Dermis blood vessel endothelial cell (primary cell): ENCODE measurements at places on chromosomes 5 and 9.
A peak's percentile ranks its signal among the peaks of the same experiment; 100 is the strongest.

GRCh38 chr5:154179846-154180710 lies 10.5 kb upstream of the GALNT10 start:
- peak; percentile 80 for DNase-seq

DNA sequence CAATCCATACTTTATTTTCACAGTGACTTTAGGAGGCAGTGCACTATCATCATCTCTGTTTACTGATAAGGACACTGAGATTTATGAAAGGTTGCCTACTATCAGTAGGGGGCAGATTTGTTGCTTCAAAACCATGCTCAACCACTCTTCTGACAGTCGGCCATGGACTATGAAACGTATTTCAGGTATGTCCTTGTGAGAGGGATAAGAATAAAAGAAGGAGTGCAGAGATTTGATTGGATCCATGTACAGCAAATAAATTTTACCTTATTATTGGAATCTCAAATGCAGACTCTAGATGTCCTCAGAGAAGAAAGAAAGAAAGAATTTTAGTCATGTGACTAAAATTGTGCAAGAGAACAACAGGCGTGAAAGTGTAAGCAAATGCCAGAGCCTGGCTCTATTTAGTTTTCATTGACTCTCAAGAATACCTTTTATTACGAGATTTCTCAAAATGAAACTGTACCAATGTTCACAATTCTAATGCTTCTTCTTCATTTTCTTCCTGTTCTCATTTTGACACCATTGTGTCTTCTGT lies 296.6 kb upstream of the RASA1 start:
- DNase-seq, result peak; percentile 45

DNA sequence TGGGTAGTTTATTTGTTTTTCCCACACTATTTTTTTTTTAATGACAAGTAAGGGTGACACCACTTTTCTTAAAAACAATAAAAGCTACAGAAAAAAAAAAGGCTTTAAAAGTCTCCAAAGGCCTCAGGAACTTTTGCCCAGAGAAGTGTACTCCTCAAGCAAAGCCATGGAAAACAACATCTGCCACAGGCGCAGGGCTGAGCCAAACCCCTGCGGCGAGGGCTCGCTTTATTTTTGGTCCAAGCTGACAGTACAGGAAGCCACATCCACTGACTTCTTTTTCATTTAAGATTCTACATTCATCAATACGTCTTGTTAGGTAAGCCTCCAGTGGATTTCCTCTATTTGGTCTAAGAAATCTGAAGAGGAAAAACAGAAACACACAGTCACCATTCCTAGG lies 51.9 kb upstream of the IFNK start:
- DNase-seq, result no peak

- peak; percentile 9 for DNase-seq
Observed at GRCh38 chr9:69314547-69314946, 10.5 kb upstream of the ENTREP1 start.

GRCh38 chr5:116386633-116387032 lies 188.0 kb downstream of the SEMA6A start:
- no peak for DNase-seq

DNA sequence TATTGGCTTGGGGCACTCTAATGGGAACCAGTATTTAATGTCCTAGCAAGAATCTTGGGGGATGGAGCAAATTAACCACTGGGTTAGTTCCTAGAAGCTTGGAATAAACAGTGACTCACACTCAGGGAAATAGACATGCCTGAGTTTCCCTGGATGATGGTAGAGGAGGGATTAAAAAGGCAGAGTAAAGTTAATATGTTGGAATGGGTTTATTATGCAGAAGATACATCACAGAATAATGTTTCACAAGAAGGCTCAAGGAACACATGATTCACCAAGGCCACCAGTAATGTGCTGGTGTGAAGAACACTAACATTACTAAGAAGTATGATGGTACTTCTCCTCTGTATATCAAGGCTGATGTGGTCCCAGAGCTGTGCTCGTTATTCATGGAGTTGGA lies 752.9 kb upstream of the SEMA6A start:
- DNase-seq, result no peak

GRCh38 chr9:136140966-136141365 lies 22.3 kb upstream of the TMEM250 start:
- no peak for DNase-seq

DNA sequence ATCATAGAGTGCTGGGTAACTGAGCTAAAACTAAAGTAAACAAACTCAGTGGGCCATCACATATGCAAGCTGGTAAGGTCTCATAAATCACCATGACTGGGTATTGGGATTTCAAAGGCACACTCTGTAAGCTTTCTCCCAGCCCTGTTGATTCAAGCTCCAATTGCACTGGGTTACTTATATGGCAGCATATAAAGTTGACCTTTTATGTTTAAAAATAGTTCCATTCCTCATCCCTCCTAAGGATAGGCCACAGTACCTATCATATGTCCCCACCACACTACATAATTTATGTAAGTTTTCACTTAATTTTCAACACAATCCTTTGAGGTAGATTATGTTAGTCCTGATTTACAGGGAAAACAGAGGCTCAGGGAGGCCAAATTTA lies 438.4 kb downstream of the RAB3C start:
- DNase-seq, result no peak

DNA sequence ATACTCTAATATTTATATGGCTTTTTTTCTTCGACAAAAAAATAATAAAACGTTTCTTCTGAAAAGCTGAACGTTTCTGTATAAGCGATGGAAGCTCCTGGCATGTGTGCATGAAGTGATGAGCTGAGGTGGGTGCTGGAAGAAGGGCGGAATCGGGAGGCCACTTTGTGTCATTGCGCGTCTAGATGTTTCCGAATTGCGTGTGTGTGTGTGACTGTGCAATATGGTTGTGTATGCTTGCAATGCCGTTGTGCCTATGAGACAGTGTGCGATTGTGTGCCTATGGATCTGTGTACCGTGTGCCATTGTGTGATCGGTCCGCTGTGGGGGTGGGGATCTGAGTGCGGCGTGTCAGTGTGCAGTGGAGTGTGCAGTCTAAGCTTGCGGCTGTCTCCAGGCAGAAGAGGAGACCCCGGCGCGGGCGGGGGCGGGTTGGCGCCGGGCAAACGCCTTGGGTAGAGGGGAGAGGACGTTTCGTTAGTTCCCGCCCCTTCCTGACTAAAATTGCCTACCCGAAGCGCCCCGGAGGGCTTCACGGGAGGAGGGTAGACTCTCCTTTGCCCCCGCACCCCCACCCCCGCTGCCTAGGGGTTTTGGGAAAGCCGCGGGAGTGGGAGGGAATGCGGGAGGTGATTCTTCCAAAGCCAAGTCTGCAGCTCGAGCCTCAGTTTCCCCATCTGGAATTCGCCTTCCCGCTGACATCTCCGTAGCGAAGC lies 24.2 kb downstream of the PCDHGC5 start:
- DNase-seq, result peak; percentile 49

- DNase-seq, result peak; percentile 76
Observed at GRCh38 chr5:134247428-134248224, 21.8 kb upstream of the PPP2CA start.

- DNase-seq, result no peak
Observed at GRCh38 chr5:158080112-158080511, 221.2 kb upstream of the CLINT1 start.

GRCh38 chr9:28762167-28762566 lies 1188.9 kb upstream of the C9orf72 start:
- DNase-seq, result no peak

- DNase-seq, result no peak
Observed at GRCh38 chr9:93306081-93306480, 122.1 kb downstream of the WNK2 start.

DNA sequence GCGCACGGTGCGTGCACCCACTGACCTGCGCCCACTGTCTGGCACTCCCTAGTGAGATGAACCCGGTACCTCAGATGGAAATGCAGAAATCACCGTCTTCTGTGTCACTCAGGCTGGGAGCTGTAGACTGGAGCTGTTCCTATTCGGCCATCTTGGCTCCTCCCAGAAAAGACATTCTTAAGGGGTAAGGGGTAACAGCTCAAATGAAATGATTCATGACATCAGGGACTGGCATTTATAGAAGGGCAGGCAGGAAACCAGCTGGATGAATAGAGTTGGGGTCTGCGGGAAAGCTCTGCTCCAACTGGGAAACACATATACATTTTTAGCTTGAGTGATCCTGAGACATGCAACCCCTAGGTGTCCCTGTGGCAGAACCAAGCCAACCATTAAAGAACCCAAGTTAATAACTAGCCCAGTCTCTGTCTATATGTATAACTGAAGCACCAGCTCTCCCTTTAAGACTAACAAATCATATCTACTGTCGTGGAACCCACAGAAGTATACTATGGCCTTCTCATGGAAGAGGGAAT lies 119.3 kb downstream of the LMNB1 start:
- no peak for DNase-seq

GRCh38 chr5:35487233-35488025 lies 130.2 kb upstream of the SPEF2 start:
- no peak for DNase-seq

GRCh38 chr9:14956208-14956607 lies 46.0 kb upstream of the FREM1 start:
- no peak for DNase-seq

GRCh38 chr5:45862763-45863162 lies 166.6 kb upstream of the HCN1 start:
- DNase-seq, result no peak

- no peak for DNase-seq
Observed at GRCh38 chr5:16233730-16234129, 54.1 kb upstream of the MARCHF11 start.

- DNase-seq, result no peak
Observed at GRCh38 chr5:151071021-151071420, 9.8 kb downstream of the TNIP1 start.

DNA sequence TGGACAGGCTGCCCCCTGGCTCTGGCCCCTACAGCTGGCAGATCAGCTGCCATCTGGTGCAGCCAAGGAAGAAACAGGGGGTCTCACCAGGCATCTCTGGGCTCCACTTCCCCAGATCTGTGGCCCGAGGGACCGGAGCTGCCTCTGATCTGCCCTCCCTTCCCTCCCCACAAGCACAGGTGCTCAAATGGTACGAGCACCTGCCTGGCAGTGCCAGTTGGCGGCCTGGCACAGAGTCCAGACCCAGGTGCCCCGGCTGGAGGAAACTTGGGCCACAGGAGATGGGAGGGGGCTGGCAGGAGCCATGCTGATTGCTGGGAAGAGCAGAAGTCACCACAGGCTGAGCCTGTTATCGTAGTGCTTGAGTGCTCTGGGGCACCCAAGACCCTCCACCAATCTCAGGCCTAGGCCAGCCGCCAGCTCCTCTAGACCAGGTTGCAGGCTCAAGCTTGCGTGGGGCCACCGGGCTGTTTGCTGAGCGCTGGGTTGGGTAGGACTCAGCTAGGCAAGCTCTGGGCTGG lies 5.0 kb upstream of the CAMK2A start:
- DNase-seq, result no peak

DNA sequence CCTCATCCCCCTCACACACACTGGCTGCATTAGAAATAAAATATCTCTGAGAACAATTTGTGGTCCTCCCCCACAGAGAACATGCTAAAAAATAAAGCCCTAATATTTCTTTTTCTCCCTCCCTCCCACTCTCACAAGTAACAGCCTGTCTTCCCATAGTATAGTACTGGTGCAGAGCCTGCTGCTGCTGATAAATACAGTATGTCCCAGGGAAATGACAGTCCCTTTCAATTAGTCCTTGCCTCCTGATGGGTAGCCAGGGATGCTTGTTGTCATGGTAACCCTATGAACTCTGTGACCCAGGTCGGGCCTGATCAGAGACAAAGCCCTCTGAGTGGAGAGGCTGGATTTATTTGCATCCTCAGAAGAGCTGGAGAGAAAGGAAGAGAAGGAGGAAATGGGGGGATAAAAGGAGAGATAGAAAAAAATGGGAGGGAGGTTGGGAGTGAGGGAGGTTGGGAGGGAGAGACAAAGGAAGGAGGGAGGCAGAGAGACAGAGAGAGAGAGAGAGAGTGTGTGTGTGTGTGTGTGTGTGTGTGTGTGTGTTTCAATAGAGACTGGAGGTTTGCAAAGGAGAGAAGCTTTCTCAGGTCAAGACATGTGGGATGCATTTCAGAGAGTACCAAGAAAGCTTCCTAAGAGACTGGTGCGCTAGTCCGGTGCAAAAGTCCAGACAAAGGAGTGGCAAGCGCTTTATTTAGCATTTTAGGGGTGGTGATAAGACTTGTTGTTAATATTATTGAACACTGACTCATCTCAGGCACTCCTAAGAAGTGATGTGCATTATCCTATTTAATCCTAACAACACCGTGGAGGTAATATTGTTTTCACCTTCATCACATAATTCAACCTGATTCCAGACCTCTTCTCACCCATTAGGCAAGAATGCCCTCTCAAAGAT lies 260.8 kb downstream of the FAM114A2 start:
- DNase-seq, result no peak

DNA sequence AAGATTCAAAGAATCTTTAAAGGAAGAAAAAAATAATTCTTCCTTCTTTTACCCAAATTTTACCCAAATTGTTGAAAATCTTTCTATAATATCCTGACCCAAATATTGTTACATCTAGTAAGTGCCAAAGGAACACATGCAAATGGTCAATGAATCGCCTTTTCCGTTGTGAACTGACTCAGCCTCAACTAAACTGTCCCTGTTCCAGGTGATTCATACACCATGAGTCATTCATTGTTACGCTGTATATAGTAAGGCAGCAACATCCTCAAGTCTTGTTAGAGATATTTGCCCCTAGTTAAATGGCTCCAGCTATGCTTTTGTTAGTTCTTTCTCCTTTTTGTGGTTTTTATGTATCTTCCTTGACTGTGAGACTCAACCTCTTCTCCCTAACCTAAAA lies 9.7 kb downstream of the PTGER4 start:
- DNase-seq, result peak; percentile 98

DNA sequence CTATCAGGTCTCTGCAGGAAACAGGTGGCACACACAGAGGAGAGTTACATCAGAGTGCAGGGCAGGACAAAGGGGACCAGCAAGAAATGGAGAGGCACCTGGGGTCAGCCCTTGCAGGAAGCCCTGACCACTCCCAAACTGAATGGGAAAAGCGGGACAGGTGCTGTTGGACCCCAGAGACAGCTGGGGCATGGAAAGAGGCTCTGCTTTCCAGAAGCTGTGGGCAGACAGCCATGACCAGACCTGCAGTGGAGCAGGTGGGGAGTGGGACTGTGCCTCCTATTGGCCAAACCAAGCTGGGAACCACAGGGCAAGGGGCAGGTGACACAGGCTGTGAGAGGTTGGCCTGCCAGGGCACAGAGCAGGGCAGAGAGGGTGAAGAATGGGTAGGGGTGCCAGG lies 125.8 kb downstream of the BOD1 start:
- no peak for DNase-seq

- no peak for DNase-seq
Observed at GRCh38 chr9:18981476-18982261, 51.3 kb downstream of the SAXO1 start.

DNA sequence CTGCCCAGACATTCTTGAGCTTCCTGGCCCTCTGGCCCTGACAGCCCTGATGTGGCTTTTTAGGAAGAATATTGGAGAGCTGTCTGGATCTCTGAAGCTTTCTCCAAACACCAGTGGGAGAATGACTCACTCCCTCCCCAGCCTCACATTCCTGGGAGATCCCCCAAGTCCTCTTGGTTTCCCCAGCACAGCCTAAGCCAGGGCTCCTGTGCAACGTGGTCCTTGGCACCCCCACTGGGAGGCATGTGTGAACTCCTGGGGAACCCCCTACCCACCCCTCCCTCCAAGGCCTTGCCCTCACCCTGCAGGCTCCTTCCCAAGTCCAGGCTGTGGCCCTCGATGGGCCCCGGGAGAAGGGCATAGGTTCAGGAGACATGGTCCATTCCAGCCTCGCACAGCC lies 12.7 kb downstream of the GLIPR2 start:
- peak; percentile 58 for DNase-seq

GRCh38 chr9:37747271-37747753 lies 6.3 kb upstream of the TRMT10B start:
- DNase-seq, result peak; percentile 80
